ENCODE measurements at places on chromosomes 13 and 19.

GRCh38 chr19:29480507-29480906 is 45.3 kb upstream of the VSTM2B start:
- DNase-seq = no peak

GRCh38 chr13:39956036-39956435 is 300.6 kb downstream of the COG6 start:
- no peak for DNase-seq

GRCh38 chr19:46755853-46756543 is 9.7 kb upstream of the STRN4 start:
- DNase-seq = no peak

GRCh38 chr19:5832527-5833216 is 6.8 kb downstream of the FUT6 start:
- DNase-seq = no peak

DNA sequence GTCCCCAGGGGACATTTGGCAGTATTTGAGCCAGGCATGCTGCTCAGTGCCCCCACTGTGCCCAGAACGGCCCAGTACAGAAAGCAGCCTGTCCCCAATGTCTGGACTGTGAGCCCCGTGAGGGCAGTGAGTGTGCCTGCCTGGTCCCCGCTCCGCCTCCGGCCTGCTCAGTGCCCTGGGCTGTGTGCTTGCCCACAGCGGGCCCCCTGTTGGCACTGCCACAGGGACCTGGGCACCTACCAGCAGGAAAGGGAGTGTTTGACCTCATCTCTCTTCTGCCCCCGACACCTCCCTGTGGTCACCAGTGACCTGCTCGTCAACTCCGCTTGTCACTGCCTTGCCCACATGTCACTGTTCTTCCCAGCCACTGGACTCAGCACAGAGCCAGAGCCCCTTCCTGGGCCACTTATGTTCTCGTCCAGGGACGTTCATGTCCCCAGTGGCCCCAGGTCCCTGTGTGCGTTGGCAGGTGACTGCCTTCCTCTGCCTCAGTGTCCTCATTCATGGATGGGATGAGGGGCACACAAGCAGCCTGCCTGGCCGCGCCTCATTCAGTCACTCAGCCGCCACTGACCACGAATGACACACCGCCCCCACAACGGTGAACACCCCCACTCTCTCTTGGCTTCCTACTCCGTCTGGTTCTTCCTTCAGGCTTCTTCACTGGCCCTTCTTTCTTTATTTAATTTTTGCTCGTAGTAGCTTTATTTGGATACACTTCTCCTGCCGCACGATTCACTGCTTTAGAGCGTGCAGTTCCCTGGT is 2.8 kb downstream of the FZR1 start:
- no peak for DNase-seq

Data from epithelial cell of proximal tubule (primary cell).